ENCODE measurements at places on chromosomes 3 and 15. TPM values are rescaled to one million over a fixed set of nuclear protein-coding genes. Genes with fewer than 3 reads are reported as not detected.

DNA sequence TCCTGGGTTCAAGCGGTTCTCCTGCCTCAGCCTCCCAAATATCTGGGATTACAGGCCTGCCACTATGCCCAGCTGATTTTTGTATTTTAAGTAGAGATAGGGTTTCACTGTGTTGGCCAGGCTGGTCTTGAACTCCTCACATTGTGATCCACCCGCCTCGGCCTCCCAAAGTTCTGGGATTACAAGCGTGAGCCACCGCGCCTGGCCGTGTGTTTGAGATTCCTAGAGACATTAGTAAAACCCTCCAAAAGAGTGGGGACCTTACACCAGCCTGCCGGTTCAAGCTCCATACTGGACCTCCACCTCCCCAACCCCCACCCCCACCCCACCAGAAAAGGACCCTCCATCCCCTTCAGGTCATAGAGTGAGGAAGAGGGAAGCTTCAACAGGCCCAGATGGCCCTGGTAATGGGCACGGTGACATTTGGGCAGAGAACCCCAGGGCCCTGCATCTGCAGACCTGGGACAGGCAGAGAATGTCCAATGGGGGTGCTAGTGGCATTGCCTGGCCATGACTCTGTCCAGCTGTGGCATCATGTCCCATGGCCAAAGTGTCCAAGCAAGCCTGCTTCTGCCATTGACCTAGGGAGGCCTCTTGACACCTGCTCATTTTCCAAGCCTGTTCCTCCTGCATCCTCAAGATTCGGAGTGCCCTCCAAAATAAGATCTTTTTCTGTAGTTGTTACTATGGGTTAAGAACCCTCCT lies 108.9 kb upstream of the KLF13 start:
- H3K27ac ChIP-seq: no peak overlapping the region
- no peak overlapping the region for H3K4me3 ChIP-seq
- DNase-seq: no peak

- H3K4me1 ChIP-seq: peaks cover 50% of the 10 kb centered on the region
- no peak overlapping the region for H3K4me3 ChIP-seq
- DNase-seq: no peak
- no peaks in the 10 kb centered on the region for H3K36me3 ChIP-seq
These were observed 5.3 kb upstream of the CTDSPL start for GRCh38 chr3:37856381-37856780.

DNA sequence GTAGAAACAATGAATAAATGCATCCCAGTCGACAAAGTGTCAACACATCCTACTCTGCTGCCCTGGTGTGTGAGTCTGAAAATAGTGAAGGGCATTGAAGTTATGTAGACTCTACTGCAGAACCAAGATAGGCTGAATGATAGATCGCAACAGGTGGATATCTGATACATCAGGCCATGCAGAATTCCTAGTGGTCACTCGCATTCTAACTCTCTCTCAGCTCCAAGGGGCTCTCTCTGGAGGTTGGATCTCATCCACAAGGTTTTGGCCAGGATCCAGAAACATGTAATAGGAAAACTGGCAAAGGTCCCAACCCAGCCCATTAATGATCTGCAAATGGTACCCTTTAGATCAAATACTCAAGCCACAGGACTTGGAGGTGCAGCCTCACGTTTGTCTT lies 514.1 kb downstream of the MAGI1 start:
- no peak overlapping the region for H3K27ac ChIP-seq
- H3K27me3 ChIP-seq: no peaks in the 10 kb centered on the region
- H3K36me3 ChIP-seq: no peaks in the 10 kb centered on the region
- no peak overlapping the region for H3K4me3 ChIP-seq
- DNase-seq: no peak

DNA sequence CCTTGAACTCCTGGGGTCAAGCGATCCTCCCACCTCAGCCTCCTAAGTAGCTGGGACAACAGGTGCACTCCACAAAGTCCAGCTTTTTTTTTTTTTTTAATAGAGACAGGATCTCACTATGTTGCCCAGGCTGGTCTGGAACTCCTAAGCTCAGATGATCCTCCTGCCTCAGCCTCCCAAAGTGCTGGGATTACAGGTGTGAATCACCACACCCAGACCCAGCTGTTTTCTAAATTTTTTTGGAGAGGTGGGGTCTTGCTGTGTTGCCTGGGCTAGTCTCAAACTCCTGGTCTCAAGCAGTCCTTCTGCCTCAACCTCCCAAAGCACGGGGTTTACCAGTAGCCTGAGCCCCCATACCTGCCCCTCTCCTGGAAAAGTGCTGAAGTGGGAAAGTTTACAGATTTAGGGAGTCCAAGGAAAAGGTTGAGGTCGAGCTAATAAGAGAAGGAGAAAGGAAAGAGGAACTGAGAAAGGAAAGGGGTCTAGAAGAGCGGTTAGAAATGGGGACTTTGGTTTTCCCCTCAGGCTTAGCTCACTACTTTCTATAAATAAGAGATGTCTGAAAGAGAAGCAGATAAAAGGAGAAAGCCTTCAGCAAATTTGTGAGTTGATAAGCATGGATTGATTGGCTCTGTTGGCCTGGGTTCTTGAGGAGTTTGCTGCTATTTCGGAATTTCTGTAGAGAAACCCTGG lies 23.6 kb downstream of the UBE2E1 start:
- no peak overlapping the region for H3K27ac ChIP-seq
- H3K36me3 ChIP-seq: no peaks in the 10 kb centered on the region
- no peak for DNase-seq
- H3K27me3 ChIP-seq: no peaks in the 10 kb centered on the region
- no peak overlapping the region for H3K4me3 ChIP-seq

GRCh38 chr3:76470285-76470684 lies 569.6 kb upstream of the ROBO2 start:
- H3K27me3 ChIP-seq: no peaks in the 10 kb centered on the region
- H3K4me1 ChIP-seq: no peaks in the 10 kb centered on the region
- no peak for DNase-seq
- no peak overlapping the region for H3K4me3 ChIP-seq

DNA sequence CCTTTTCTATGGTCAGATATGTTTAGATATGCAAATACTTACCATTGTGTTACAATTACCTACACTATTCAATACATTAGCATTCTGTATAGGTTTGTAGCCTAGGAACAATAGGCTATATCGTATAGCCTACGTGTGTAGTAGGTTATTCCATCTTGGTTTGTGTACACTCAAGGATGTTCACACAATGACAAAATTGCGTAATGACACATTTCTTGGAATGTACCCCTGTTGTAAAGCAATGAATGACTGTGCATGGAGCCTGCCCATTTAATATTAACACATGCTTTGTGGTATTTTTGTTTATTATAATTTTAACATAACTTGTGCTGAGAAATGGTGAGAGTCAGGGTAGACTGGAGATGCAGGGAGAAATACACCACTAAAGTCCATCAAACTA lies 154.9 kb downstream of the LEKR1 start:
- H3K36me3 ChIP-seq: no peaks in the 10 kb centered on the region
- no peak overlapping the region for H3K27ac ChIP-seq
- no peak for DNase-seq

- no peaks in the 10 kb centered on the region for H3K36me3 ChIP-seq
- no peaks in the 10 kb centered on the region for H3K4me1 ChIP-seq
- H3K4me3 ChIP-seq: no peak overlapping the region
- no peak overlapping the region for H3K27ac ChIP-seq
- no peaks in the 10 kb centered on the region for H3K27me3 ChIP-seq
- no peak for DNase-seq
These were observed 272.1 kb downstream of the FAM43A start for GRCh38 chr3:194957743-194958240.

GRCh38 chr3:43371494-43371893 lies 85.2 kb downstream of the SNRK start:
- DNase-seq: no peak
- no peak overlapping the region for H3K27ac ChIP-seq
- H3K36me3 ChIP-seq: no peaks in the 10 kb centered on the region
- no peak overlapping the region for H3K4me3 ChIP-seq

DNA sequence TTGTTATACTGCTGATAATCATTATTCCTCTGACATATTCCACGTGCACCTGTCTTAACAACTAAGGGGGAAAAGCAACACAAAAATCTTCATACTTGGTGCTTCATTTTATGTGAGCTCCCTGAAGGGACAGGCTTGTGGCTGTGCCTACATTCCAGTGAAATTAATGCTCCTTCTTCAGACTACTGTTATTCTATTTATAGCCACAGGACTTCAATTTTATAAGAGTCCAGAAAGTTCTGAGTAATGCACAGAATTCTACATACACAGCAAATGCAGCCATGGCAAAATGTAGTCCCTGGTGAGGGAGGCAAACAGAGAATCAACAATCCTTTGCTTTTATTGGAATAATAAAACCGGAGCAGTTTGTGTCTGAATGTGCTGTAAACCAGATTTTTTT lies 417.1 kb downstream of the RBMS3 start:
- DNase-seq: no peak
- H3K27me3 ChIP-seq: no peaks in the 10 kb centered on the region

DNA sequence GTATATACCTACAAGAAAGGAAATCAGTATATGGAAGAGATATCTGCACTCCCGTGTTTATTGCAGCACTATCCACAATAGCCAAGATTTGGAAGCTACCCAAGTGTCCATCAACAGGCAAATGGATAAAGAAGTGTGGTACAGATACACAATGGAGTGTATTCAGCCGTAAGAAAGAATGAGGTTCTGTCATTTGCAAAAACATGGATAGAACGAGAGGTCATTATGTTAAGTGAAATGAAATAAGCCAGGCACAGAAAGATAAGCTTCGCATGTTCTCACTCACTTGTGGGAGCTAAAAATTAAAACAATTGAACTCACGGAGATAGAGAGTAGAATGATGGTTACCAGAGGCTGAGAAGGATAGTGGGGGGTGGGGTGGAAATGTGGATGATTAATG lies 53.1 kb downstream of the FAM81A start:
- no peaks in the 10 kb centered on the region for H3K27me3 ChIP-seq
- H3K36me3 ChIP-seq: no peaks in the 10 kb centered on the region
- H3K4me3 ChIP-seq: no peak overlapping the region
- DNase-seq: no peak
- H3K4me1 ChIP-seq: no peaks in the 10 kb centered on the region

GRCh38 chr3:55641964-55642363 lies 154.9 kb upstream of the WNT5A start:
- no peak for DNase-seq
- no peaks in the 10 kb centered on the region for H3K27me3 ChIP-seq
- no peak overlapping the region for H3K27ac ChIP-seq

DNA sequence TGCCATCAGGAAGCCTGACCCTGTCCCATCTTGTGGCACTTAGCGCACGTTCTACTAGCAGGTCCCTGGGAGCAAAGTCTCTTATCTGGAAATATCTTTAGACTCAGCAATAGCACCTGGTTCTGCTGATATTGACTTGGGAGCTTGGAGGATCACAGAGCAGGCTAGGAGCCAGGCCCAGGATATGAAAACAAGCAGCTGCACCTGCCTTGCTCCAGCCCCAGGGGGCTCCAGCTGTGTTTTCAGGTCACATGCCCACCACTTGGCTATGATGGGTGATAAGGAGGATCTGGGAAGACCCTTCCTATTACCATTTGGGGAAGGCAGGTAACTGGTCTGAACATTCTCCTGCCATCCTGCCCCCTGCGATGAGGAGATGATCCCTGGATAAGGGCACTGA lies 87.8 kb downstream of the C3orf70 start:
- no peak overlapping the region for H3K27ac ChIP-seq
- no peak for DNase-seq

- peaks cover 18% of the 10 kb centered on the region for H3K4me1 ChIP-seq
- H3K27ac ChIP-seq: peak overlapping the region; percentile 5
- H3K27me3 ChIP-seq: no peaks in the 10 kb centered on the region
- no peak for DNase-seq
These were observed 27.7 kb downstream of the TRAK1 start for GRCh38 chr3:42118762-42119361.

DNA sequence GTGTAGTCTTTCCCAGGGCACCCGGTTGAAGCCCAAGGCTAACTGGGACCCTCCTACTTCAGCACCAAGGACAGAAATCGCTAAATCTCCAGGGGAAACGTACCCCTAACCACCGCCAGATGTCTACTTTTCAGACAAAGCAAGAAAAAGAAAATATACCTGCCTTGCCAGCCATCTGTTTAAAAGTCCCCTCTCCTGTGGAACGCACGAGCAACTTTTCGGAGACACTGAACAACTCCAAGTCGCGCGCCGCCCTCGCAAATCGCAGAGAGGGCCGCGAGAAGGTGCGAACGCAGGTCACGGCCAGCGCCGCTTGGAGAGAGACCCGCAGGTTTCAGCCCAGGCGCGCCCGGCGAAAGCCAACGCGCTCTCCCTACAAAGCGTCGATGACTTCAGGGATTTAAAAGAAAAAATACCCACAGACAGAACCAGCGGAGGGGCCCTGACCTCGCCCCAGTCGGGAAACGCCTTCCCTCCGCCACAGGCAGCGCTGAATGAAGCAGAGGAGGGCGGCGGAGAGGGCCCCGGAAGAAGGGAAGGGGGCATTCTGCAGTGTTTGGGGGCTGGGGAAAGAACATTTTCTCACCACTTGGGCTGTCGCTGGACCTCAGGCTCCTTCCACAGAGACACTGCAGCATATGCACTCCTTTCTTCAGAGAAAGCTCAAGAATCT lies 213.1 kb downstream of the FGF12 start:
- peak overlapping the region; percentile 66 for H3K4me3 ChIP-seq
- no peak overlapping the region for H3K27ac ChIP-seq
- H3K27me3 ChIP-seq: no peaks in the 10 kb centered on the region
- no peak for DNase-seq
- H3K36me3 ChIP-seq: no peaks in the 10 kb centered on the region
- H3K4me1 ChIP-seq: peaks cover 5% of the 10 kb centered on the region

GRCh38 chr3:169498336-169498735 lies 165.2 kb downstream of the MECOM start:
- H3K36me3 ChIP-seq: no peaks in the 10 kb centered on the region
- H3K4me3 ChIP-seq: no peak overlapping the region
- peaks cover under 1% of the 10 kb centered on the region for H3K4me1 ChIP-seq

DNA sequence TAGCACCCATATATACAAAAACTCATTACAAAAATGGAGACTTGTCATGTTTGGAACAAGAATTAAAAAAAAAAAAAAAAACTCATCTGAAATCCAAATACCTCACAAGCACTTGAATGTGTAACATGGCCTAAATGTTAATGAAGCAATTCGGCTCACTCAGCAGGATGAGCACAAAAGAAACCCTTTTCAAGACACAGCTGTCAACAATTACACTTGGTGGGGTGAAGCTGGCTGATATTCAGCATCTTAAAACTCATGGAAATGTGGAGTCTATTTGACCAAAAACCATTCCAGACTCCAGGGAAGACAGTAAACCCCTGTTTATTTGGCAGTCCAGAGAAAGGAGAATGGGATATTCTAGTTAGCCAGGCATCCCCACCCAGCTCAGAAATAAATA lies 205.4 kb upstream of the TSC22D2 start:
- no peaks in the 10 kb centered on the region for H3K27me3 ChIP-seq
- no peak overlapping the region for H3K4me3 ChIP-seq
- H3K36me3 ChIP-seq: no peaks in the 10 kb centered on the region

GRCh38 chr3:182165234-182165633 lies 453.5 kb downstream of the SOX2 start:
- H3K27me3 ChIP-seq: no peaks in the 10 kb centered on the region
- no peak overlapping the region for H3K4me3 ChIP-seq
- DNase-seq: no peak
- no peaks in the 10 kb centered on the region for H3K36me3 ChIP-seq
- no peak overlapping the region for H3K27ac ChIP-seq

Gene PLSCR4
- total RNA-seq: 148 TPM

Gene KBTBD12
- total RNA-seq: 14.5 TPM

Gene ALPK3
- 81.1 TPM for total RNA-seq

Gene ERICH6
- total RNA-seq: not detected

Gene NTRK3
- 87.3 TPM for total RNA-seq

Gene RAD18
- 3.0 TPM for total RNA-seq

Gene FBXO40
- not detected for total RNA-seq

Gene FAM219B
- 85.6 TPM for total RNA-seq

Gene SCN11A
- not detected for total RNA-seq

Gene MKRN3
- total RNA-seq: 5.0 TPM

Gene CIDEC
- 2.6 TPM for total RNA-seq

Data from thoracic aorta (tissue), 2 donors.